Keratinocyte (primary cell): ENCODE measurements at places on chromosomes 11 and 22. TPM values are rescaled to one million over a fixed set of nuclear protein-coding genes. Genes with fewer than 3 reads are reported as not detected.

The ADM2 gene
- polyA plus RNA-seq: 0.21 to 0.54 TPM (median 0.27 TPM) in 3 replicates

The MED15 gene
- 24.9 to 51.4 TPM (median 29.2 TPM) in 3 replicates for polyA plus RNA-seq

The FGF3 gene
- not detected in 3 replicates for polyA plus RNA-seq

The ST14 gene
- polyA plus RNA-seq: 45.8 to 74.8 TPM (median 66.2 TPM) in 3 replicates

The UQCR10 gene
- polyA plus RNA-seq: 140 to 174 TPM (median 161 TPM) in 3 replicates

The SCGB1C1 gene
- polyA plus RNA-seq: not detected in 3 replicates

The OR56A1 gene
- polyA plus RNA-seq: not detected in 3 replicates

The PRR5 gene
- polyA plus RNA-seq: 9.1 to 15.2 TPM (median 10.9 TPM) in 3 replicates

The BIK gene
- 2.9 to 4.6 TPM (median 4.4 TPM) in 3 replicates for polyA plus RNA-seq

The CYTH4 gene
- polyA plus RNA-seq: 0.05 to 0.12 TPM (median 0.06 TPM) in 3 replicates

The ANKRD49 gene
- 7.9 to 17.1 TPM (median 15.0 TPM) in 3 replicates for polyA plus RNA-seq

The TMPRSS4 gene
- polyA plus RNA-seq: 0.69 to 1.7 TPM (median 1.2 TPM) in 3 replicates

The IRAG1 gene
- polyA plus RNA-seq: 0.37 to 0.71 TPM (median 0.51 TPM) in 3 replicates

The KRTAP5-10 gene
- polyA plus RNA-seq: not detected in 3 replicates

The OR51B2 gene
- polyA plus RNA-seq: not detected in 3 replicates

The DUSP8 gene
- 0.58 to 1.7 TPM (median 1.3 TPM) in 3 replicates for polyA plus RNA-seq

The POLD3 gene
- 9.1 to 16.7 TPM (median 12.0 TPM) in 3 replicates for polyA plus RNA-seq

The C11orf87 gene
- polyA plus RNA-seq: 0.08 to 0.24 TPM (median 0.22 TPM) in 3 replicates
